Suppressor macrophage (primary cell): ENCODE measurements at places on chromosomes 7 and 10.

DNA sequence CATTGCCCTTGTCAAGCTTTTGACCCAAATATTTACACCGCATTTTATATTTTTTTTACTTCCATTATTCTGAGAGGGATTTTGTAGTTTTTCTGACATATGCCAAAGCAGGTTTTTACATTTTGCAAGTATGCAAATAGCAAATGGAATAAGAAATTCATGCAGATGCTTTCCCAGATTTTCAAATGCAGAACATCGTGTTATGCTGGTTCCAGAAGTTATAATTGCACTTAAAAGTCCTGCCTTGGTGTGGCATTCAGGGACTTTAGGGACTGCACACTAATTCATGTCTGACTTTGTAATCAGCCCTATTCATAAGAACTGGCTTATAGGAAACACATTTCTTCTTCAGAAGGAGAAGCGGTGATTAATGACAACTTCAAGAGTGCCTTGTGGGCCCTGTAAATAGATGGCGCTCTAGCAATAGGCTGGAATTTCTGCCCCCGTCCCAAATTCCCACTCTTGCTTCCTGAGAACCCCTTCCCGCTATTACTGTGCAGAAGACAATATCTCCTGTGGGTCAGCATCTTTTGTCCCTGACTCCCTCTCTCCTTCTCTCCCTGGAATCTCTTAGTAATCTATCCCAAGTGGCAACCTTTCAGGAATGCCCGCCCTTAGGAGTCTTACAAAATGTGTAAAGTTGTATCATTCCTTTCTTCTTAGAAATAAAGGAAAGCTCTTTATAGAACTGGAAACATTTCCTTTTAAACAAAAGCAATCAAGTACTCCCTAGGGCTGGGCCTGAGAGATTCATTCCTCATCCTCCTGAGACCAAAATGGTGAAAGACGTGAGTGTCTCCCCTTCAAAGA lies 264.0 kb downstream of the INHBA start:
- DNase-seq, result no peak

GRCh38 chr10:77190291-77190690 lies 447.3 kb downstream of the KCNMA1 start:
- peak; percentile 13 for DNase-seq

GRCh38 chr7:92832534-92833023 lies 3.8 kb downstream of the CDK6 start:
- no peak for DNase-seq

DNA sequence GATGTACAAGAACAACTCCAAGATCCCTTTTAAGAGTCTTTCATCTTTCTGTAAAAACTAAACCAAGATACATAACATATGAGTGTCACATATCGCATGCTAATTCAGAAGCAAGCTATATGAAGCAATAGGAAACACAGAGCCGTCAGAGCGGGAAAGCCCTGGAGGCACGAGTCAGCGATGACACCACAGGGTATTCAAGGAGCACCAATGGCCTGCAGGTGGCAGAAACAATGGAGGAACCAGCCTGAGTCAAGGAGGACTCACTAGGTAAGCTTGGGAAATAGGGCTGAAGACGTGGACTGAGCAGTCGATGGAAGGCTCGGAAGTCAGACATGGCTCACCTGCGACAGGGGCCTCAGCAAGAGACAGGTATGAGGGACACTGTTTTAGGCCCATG lies 214.4 kb downstream of the FAM107B start:
- peak; percentile 80 for DNase-seq

DNA sequence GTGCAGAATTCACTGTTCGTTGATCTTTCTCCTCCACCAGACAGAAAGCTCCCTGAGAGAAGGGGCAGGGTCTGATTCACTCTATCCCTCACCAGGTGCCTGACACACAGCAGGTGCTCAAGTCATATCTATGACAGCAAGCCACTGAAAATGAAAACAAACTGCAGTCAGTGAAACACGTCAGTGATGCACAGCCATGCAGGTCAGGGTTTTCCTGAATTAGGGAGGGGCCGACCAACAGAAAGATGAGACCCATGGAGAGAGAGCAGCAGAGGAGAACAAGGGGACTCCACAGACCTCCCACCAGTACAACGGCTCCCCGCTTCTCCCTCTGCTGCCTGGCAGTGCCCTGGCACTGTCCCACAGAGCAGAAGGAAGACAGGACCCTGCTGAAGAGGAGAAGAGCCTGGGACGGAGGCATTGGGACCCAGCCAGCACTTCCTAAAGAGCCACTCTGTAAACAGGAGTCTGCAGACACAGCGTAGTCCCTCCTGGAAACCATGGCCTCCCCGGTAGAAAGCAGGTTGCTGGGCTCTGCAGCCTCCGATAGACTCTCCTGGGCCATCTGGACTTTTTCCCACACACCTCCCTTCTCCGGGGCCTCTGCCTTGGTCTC lies 50.3 kb downstream of the FAM53B start:
- no peak for DNase-seq

GRCh38 chr7:78473021-78473420 lies 674.4 kb downstream of the PHTF2 start:
- no peak for DNase-seq

- DNase-seq, result peak; percentile 11
These were observed at the start of gene COBL for GRCh38 chr7:51316666-51317581. TSS of gene COBL (minus strand) at chr7:51316809. CDS start at chr7:51316633, 176 bp downstream.

GRCh38 chr7:32072397-32072796 lies 2.2 kb upstream of the PDE1C start:
- DNase-seq, result no peak

DNA sequence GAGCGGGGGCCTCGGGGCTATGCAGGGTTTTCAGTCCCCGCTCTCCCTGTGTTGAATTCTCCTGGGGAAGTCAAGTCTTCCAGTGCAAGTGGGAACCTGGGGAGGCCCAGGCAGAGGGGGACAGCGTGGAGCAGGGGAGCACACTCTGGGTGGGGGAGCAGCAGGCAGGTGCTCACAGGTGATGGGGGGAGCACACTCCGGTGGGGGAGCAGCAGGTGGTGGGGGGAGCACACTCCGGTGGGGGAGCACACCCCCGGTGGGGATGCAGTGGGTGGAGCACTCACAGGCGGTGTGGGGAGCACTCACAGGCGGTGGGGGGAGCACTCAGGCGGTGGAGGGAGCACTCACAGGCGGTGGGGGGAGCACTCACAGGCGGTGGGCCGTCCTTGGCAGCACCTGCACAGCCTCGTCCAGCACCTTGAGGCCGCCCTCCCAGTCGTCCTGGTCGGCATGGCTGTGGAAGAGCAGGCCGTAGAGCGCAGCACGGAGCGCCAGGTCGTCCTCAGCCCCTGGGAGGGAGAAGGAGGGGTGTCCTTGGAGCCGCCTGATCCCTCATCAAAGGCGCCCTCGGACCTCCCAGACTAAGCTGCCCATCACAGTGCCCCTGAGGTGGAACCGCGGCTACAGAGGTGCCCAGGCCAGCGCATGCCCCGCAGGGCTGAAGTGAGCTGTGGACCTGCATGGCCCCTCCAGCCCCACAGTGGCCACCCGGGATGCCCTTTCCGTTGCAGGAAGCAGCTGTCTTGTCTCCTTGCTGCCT lies 56.7 kb downstream of the CFAP46 start:
- no peak for DNase-seq

DNA sequence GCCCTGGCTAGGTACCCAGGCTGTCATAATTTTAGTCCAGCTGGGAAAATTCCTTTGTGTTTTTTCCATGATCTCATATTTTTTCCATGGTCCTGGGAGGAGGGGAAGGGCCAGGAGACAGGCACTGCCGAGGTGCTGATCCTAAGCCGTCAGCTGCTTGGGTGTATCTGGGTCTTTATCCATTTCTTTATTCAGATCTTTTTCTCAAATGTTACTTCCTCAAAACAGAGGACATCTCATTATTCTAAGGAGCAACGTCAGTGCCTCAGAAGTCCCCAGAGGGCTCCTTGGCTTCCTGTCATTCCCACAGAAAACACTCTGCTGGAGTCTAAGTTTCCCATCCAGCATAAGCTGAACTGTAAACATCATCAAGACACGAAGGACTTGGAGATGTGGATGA lies 2.8 kb upstream of the OR6V1 start:
- DNase-seq, result peak; percentile 52
